ENCODE measurements at places on chromosomes 6 and 20. TPM values are rescaled to one million over a fixed set of nuclear protein-coding genes. Genes with fewer than 3 reads are reported as not detected.

FAM217B gene
- 4.5 TPM for total RNA-seq

- no peak for DNase-seq
Measured at GRCh38 chr6:226516-227073, 65.7 kb upstream of the DUSP22 start.

DNA sequence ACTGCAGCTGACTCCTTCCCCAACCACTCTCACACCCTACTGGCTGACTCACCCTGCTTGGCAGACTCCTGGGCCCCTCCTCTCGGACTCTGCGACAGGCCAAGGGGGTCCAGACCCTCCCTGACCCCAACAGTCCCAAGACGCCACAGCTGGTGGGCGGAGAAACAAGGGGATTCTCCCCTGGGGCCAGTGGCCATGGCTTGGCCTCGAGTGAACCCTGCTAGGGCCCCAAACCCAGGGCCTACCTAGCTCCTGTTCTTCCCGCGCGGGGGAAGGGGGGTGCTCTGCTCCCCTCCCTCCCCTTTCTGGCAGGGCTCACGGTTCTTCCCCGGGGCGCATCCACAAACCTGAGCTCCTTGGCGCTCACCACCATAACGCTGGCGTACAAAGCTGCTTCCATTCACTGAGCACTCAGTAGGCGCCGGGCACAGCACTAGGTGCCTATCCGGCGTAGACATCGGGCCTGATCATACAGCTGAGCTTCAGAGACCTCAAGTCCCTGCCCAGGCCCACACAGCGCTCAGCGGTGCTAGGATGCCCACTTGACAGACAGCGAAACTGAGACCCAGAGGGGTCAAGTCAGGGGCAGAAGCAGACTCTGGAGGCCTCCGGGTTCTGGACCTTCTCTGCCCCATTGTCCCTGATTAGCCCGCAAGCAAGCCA is 597 bp downstream of the ADA start:
- no peak for DNase-seq

GRCh38 chr20:51995551-51995951 is 193.2 kb upstream of the SALL4 start:
- DNase-seq = no peak

- no peak for DNase-seq
Measured at GRCh38 chr6:24666097-24666640, 530 bp downstream of the TDP2 start.

Data from HT1080 (cell line).